Stromal cell of bone marrow (primary cell): ENCODE measurements at places on chromosomes 2 and 18.

GRCh38 chr2:10712185-10712809 is 9.1 kb upstream of the ATP6V1C2 start:
- no peak for DNase-seq

DNA sequence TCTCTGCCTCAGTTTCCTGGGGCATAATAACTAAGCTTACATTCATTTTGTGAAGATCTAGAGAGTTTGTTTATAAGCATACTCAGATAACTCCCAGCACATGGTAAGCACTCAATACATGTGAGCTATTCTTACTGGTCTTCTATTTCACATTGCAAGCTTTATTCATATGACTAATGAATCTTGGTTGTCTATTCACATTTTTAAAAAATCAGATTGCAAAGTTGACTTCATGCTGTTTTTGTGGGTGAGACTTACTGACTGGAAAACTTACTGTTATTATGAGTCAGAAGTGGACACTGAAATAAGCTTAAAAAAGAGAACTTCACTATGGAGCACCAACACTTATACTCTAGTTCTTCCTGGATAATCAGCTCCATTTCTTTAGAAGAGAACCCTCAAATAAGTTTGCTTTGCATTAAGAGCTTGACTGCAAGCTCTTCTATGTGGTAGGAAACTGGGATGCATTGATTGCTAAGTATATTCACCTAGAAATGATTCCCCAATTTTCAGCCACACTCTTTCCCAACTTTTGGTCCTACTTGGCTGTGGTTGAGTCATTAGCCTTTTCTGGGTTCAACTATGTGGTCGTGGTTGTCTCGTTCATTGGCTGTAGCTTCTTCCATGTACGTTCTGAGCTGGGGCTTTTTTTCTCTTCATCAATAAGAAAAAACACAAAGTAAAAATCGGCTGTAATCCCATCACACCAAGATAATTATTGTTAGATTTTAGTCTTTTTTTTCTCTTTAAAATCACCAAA is 29.5 kb upstream of the RBMS1 start:
- peak; percentile 77 for DNase-seq

DNA sequence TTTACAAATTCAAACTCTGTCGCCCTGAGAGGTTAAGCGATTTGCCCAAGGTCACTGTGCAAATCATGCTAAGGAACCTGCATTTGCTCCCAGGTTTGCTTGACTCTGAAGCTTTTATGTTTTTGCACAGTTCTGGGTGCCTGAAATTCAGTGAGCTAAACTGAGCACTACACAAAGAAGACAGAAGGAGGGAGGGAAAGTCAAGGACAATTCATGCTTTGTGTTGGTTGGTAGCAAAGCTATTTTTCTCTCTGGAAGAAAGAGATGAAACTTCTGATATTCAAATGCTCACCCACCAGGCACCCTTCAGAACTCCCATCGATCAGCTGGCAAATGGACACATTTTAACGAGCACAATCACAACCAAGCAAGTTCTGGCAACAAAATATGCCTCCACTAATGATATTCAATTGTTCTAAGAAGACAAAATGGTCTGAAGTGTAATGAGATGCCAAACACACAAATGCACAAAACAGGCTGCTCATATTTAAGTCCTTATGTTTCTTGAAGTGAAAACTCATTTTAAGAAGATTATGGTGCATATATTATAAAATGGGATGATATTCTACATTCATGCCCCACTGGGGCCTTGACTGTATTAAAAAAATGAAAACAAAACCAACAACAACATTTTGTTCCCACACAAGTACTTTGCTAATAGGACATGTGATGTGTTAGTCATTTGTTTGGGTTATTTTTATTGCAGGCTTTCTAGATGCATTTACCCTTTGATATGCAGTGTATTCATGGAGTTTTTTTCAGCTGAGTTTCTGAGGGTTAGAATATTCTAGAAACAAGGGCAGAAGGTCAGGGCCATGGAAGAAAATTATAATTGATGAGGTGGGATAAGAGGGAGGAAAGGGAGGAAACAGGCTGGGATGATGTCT is 445.6 kb upstream of the CELF4 start:
- no peak for DNase-seq

- no peak for DNase-seq
These were observed 142.6 kb upstream of the LGALSL start for GRCh38 chr2:64311191-64311910.

GRCh38 chr18:58104096-58104495 is 60.1 kb downstream of the NEDD4L start:
- DNase-seq = no peak

GRCh38 chr18:45221363-45221762 is 393.9 kb upstream of the SLC14A2 start:
- DNase-seq = peak; percentile 58

DNA sequence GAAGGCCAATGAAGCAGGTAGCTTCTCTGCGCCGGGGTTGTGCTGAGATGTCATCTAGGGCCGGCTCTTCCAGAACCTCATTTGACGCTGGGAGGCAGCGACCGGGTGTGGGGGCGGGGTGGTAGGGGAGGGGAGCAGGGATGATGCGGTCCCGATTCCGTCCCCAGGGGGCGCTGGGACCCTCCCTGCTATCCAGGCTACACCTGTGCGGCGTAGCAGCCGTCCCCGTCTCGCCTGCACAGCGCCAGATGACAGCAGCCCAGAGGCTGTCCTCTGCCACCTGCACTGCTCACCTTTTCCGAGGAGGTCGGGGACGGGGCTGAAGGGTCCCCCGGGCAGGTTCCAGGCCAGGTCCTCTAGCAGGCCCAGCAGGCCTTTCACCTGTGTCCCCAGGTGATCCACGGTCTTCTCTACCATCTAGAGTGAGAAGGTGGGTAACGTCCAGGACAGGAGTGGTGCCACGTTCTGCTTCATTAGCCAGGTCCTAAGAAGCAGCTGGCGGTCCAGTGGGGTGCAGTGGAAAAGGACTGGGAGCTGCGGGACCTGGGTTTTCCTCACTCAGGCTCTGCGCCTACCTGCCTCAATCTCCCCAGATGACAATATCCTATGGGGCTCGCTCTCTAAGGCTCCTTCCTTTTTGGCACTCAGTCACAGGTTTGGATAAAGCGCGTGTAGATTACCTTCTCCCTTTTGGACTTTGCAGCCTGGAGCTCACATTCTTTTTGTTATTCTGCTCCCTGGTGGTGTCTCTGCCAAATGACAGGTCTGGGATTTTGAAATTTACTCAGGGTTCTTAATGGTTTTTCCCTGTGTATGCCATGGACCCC is 56.0 kb upstream of the RAB6C start:
- DNase-seq = no peak

GRCh38 chr2:240538031-240538780 is 19.6 kb downstream of the ANKMY1 start:
- no peak for DNase-seq

GRCh38 chr2:120005834-120006521 is 6.9 kb upstream of the EPB41L5 start:
- no peak for DNase-seq

- no peak for DNase-seq
These were observed 147.9 kb upstream of the CBLN2 start for GRCh38 chr18:72692086-72692485.

DNA sequence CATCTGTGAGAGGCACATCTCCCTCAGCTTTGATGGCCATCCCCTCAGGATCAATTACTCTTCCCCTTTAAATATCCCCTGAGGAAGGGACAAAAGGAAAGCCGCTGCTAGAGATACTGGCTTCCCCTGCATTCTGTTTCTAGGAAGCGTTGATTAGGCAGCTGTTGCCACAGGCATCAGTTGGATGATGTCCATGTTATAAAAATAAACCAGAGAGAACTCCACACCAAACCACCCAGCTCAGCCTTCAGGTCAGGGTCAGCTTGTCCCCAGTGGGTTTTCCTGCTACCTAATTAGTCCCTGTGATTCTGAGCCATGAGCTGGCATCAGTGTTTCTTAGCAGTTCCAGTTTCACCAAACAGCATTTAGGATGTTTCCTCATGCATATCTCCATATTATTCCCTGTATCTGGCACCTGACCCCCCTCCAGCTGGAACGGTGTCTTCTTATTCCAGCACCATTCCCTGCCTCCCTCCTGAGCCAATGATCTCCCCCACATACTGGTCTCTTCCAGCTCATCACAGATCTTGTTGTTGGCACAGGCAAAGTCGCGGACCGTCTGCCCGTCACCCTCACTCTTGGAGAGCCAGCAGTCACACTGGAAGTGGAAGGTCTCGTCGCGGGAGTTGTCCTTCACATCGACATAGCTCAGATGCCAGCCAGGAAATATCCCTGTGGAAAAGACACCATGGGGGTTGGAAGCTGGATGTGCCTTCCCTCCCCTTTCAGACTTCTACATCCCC is 168.4 kb downstream of the LOXHD1 start:
- no peak for DNase-seq

DNA sequence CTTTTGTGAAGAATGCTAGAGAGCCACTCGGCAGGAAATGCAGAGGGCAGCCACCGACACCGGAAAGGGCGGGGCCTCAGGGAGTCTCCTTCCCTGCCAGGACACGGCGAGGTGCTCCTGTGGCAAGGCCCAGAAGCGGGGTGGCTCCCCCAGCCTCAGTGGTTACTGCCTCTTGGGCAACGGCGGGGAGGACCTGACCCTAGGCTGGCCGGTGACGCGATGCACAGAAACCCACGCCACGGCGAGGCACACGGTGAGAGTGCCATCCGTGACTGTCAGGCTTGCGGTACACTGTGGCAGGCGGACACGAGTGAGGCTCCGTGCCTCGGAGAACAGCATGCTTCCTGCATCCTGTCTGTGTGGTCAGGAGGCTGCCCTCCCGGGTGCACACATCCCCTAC is 47.8 kb downstream of the ZAP70 start:
- DNase-seq = no peak

DNA sequence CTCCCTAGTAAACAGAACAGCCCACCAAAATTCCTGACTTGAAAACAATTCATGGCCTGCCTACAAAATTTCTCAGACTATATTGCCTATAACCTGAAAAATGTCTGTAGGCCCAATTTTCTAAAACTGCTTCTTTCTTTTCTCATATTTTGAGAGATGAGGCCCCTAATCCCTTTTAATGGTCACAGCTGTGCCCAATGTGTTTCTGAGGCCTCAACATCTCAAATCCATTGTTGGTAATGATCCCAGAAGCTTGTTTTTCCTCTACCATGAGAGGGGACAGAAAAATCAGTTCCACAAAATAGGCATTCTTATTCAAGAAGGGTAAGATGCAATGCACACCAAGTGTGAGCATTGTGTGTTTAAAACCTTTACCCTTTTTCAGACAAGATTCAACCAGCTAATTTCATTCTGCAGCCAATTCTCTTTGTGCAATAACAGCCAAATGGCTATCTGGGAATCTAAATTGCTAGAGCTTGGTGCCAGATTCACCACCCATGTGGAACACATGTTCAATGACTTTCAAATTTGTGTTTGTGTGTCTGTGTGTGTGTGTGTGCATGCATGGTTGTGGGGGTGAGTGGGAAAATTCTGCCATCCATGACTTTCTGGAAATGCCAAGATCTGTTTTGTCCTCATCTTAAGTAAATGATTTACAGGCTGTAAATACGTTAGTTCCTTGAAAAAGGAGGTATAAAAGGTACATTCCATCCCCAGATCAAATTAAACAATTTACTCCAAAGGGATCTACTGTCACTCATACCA is 319.5 kb downstream of the TNS1 start:
- no peak for DNase-seq

DNA sequence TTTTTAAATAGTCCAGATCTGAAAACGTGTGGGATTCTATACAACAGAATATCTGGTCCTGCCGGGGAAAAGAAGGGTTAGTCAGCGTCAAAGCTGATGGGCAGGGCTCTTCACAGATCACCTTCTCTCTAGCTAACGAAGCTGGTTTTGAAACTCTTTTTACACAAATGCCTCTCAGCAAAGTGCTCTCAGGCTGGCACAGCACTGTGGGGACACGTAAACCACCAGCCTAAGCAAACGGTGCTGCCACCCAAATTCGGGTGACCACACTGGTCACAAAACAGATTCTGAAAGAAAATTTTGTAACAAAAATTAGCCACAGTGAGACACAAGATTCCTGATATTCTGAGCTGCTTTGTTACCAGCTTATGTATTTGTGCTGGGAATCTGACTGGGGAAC is 53.1 kb upstream of the ARL5A start:
- DNase-seq = no peak

DNA sequence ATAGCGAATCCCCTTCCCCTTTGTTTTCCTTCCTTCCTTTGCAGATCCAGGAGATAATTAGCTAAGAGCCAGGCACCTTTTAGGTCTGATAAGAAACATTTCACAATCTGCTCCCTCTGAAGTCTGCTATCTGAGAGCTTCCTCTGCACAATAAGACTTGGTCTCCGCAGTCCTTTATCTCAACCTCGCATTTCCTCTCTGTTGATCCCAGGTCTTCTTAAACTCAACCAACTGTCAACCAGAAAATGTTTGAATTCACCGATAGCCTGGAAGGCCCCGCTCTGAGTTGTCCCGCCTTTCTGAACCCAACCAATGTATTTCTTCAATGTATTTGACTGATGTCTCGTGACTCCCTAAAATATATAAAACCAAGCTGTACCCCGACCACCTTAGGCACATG is 78.4 kb upstream of the CTDP1 start:
- DNase-seq = no peak

DNA sequence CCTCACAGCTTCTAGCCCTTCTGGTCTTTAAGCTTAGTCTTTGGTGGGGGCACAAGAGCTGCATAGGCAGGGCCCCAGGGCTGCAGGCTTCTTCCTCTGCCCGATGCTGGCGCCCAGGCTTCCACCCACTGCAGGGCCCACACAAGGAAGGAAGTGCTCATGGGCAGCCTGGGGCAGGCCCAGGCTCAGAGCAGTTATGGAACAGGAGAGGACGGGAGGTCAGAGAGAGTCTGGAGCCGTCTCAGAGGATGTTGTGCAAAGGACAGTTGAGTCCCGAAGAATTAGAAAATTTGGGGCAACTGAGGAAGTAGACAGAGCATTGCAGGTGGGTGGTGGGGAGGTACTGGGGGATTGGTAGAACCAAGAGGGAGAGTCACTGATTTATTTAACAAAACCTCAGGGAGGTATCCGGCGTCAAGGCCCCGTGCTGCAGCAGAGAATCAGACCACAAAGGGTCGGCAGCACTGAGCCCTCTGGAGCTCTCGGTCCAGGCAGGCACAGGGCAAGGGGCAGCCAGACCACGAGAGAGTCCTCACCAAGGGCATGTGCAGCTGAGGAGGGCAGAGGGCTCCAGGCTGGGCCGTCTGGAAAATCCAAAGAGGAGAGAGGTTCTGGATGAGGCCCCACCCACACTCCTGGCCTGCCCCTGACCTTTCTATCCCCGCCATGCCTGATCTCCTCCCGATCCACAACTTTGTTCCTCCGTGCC is 110.8 kb upstream of the GLI2 start:
- DNase-seq = no peak

GRCh38 chr18:58047556-58047882 is 3.5 kb downstream of the NEDD4L start:
- DNase-seq = no peak

- no peak for DNase-seq
These were observed 47.4 kb upstream of the KIDINS220 start for GRCh38 chr2:8884812-8885211.

DNA sequence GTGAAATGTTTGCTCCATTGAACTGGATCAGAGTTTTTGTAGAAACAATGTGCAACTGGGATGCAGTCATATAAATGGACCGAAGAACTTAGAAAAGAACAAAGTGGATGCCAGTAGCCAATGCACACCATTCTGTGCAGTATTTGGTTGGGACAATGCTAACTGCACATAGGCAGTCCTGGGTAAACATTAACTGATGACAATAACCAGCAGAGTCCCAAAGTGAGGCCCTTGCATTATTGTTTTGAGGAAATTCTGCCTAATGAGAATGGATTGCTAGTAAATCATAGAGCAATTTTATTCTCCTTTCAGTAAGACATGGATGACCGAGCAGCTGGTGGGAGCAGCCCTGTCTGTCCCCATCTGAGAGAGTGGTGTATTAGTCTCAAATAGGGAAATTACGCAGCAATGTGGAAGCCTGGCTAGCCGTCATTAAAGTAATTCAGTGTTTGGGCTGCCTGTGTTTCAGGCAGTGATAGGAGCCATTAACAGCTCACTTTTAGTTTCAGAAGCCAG is 94.9 kb downstream of the KCTD1 start:
- DNase-seq = no peak
